ENCODE measurements at places on chromosomes 6 and 20.
A peak's percentile ranks its signal among the peaks of the same experiment; 100 is the strongest.

GRCh38 chr6:129292836-129293235 lies 409.9 kb downstream of the LAMA2 start:
- no peak for DNase-seq

DNA sequence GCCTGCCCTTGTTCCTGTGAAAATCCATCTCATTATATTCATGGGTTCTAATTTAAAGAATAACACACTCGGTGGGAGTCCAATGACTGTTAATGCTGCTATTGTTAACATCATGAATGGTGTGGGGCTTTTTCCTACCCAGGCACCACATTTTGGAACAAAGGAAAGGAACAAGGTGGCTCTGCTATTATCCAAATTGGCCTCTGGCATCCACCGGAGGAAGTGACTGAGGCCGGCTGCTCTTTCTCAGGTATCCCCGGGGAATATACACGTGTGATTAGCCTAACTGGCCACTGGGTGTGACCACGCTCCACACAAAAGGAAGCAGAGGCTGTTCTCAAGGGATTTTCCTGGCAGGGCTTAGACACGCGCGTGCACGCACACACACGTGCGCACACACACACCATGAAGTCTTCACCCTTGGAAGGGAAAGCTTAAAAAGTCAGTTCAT lies 601.2 kb upstream of the ARID1B start:
- no peak for DNase-seq

DNA sequence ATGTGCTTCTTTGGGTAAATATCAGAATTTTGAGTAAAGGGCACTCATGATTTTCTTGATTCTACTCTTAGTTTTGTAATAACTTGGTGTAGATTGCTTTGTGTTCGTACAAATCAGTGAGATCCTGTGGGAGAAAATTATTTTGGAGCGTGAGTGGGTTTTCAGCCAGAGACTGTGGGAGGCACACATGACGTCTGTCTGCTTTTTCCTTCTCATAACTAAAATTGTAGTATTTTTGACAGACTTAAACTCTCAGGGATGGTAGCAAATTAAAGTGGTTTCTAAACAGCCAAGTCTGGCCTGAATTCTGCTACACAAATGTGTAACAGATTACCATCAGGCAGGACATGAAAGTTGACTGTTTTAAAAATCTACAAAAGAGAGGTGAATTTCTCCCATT lies 222.6 kb downstream of the OTOR start:
- peak; percentile 11 for DNase-seq

DNA sequence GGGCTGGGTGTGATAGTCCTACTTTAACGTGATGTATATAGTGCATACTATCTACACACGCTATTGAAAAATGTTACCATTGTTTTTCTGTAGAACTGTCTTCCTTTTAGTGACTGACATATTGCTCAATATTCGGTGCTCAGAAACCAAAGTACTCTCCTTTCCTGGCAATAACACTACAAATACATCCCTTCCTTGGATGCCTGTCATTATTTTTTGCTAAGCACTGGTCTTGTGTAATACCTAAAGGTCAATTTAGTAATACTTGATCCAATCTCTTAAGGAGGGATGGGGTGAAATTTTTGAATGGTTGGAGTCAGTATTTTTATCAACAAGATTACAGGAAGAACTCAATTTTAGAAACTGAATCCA lies 23.9 kb downstream of the CNR1 start:
- DNase-seq = no peak

GRCh38 chr6:56491606-56492328 lies 150.9 kb downstream of the DST start:
- DNase-seq = no peak

- no peak for DNase-seq
Observed at GRCh38 chr20:17856837-17857605, 111.6 kb downstream of the SNX5 start.

DNA sequence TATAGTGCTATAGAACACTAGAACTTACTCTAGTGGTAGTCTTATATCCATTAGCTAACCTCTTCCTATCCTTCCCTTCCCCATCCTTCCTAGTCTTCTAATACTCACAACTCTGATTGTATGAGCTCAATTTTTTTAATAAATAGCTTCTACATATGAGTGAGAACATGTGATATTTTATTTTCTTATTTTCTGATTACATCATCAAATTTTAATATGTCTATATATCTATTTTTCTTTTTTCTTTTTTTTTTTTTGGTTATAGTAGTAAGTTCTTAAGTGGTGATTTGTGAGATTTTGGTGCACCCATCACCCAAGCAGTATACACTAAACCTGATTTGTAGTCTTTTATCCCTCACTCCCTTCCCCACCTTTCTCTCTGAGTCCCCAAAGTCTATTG lies 112.5 kb downstream of the JAG1 start:
- no peak for DNase-seq

- peak; percentile 82 for DNase-seq
Observed at GRCh38 chr6:3520281-3521230, 63.7 kb upstream of the SLC22A23 start.

- no peak for DNase-seq
Observed at GRCh38 chr20:2116170-2116940, 14.7 kb downstream of the STK35 start.

DNA sequence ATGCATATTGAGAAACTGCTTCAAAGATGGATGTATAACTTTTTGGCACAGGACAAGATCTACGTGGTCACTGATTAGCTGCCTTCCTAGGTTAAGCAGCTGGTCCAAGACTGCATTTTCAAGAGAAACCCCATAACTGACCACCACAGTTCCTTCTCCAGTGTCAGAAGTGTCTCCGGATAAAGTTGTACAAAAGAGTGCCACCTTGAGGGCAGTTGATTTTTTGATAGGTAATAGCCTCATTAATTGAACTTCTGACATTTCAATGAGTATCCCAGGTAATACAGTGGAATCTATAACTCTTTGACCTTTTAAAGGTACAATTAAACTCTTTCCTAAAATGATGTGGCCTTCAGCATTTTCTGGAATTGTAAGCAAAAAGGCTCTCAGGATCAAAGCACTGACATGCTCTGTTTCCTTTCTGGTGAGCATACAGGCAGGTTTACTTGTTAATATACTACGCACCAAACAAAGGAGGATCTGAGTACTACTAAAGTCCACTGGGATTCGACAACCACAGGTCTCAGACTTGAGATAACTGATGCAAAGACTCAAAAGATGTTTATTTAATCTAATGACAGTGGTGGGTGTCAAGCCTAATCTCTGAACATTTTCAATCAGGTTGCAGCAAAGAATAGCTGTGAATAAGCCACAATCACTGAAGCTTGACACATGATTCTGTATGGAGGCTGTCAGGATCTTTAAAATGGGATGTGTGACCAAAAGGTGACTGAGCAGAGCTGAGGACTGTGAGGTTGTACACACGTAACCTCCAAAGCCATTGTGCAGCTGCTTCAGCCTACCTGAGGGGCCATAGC lies 21.2 kb downstream of the MKKS start:
- peak; percentile 15 for DNase-seq

GRCh38 chr6:70549327-70549726 lies 17.4 kb upstream of the SDHAF4 start:
- DNase-seq = no peak
